ENCODE measurements at places on chromosomes 11 and 22.

DNA sequence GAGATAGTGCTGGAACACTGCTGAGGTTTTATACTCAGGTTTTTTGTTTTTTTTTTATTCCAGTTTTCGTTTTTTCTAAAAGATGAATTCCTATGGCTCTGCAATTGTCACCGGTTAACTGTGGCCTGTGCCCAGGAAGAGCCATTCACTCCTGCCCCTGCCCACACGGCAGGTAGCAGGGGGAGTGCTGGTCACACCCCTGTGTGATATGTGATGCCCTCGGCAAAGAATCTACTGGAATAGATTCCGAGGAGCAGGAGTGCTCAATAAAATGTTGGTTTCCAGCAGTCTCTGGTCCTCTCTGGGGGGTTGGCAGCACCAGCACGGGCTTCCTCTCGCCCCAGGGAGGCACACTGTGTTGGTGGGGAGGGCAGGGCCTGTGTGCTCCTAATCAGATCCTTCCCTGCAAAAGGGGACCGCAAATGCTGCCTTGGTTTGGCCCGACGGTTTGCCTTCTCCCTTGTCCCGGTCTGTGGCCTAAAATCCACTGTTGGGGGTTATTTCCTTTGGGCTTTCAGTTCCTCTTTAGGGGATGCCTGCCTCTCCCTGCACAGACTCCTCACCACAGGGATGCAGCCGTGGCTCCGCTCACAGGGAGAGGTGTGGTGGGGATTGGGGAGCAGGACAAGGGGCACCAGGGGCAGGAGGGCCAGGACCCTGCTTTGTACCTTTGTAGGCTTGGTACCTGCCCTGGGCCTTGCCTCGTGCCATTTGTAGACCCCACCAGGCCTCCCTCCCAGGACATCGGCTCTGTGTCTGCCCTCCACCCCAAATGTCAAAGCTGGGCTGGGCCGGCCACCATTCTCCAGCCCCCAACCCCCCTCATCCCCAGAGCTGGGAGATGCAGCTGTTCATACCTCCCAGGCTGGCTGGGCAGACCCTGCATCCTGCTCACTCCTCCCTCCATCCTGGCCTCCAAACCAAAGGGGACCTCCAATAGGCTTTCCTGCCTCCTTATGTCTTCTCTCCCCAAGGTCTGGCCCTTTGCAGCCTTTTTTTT is 13.5 kb downstream of the MCAT start:
- DNase-seq: no peak

DNA sequence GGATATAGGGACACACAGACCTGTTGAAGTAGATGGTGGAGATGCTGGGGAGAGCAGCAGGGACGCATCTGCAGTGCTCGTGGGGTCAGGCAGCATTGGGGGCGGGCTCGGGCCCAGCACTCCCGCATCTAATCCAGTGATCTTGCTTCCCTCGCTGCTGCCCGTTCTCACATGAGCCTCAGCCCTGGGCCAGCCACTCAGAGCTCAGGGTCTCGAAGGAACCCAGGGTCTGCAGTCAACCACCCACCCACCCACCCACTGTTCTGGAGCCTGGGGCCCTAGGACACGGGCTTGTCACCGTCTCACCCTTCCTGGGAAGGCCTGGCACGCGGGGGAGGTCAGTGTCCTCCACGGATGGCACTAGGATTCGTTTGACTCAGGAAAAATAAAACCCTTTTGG is 406.0 kb downstream of the TBC1D22A start:
- no peak for DNase-seq

- DNase-seq: no peak
Measured at GRCh38 chr22:33186816-33187215, 128.6 kb upstream of the SYN3 start.

DNA sequence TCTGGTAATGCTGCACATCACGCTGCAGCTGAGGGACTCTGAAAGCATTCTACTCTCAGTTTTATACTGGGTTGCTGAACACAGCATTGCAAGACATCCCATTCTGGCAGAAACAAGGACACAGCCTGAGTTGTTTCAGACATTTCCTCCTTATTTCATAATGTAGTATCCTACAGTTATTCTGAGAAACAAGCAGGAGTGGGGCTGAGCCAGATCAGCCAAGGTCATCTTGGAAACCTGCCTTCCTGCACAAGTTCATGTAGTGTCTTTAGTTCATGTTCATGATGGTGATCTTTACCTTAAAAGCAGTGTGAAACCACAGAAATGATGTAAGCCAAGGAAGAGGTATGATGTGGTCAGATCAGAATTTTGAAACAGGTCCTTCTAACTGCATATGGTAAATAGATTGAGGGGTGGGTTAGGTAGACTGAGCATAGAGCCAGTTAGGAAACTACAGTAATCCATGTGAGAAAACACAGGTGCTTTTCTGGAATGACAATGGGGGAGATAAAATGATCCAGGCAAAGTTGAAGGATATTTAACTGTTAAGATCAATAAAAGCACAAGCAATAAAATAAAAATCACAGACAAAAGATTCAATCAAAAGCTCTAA is 1686.8 kb downstream of the LRRC4C start:
- DNase-seq: no peak

DNA sequence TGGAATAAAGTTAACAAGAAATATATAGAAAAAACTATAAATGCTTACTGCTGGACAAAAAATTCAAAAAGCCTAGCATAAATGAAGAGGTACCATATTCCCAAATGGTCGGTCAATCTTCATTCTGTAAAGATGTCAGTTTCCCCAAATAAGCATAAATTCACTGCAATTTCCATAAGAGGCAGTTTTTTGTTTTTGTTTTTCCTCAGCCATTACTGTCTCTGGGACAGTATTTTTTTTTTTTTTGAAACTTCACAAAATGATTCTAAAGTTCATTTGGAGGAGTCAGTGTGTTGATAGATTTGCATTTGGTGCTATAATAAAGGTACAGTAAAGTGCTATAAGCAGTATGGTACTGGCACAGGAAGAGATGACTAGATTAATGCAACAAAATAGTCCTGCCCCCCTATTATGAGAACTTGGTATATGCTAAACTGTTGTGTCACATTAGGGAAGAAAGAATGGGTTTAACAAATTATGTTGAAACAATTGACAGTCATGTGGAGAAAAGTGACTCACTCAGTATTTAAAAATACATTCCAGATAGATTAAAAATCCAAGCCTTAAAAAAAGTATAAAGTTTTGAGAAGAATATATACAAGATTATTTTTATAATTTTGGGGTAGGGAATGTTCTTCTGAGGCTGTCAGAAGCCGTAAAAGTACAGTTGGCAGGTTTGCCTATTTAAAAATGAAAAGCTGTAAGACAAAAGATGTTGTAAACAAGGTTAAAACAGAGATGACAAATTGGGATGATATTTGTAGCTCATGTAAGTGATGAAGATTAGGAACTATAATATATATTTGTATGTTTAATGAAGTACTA is 2.6 kb upstream of the FTH1 start:
- no peak for DNase-seq

GRCh38 chr11:11984563-11984962 is 23.9 kb downstream of the DKK3 start:
- no peak for DNase-seq

DNA sequence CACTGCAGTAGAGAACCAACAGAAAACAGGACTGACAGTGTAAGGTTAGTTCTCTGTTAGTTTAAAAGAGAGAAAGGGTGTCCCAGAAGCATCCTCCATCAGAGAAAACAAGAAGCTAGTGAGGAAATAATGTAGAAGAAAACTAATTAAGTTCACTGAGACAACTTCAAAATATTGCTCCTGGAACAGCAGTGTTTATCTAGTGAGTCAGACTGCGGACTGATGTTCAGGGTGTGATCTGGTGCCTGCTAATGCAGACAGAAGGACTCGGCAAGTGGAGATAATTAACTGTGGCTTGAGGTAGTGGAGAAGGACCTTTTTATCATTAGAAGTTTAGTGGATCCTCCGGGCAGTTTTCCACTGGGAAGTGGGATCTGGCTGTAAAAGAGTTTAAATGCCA is 55.4 kb downstream of the CDON start:
- DNase-seq: no peak

GRCh38 chr11:65639623-65640482 is 2.0 kb downstream of the SIPA1 start:
- no peak for DNase-seq

GRCh38 chr22:20799449-20799848 is 25.5 kb downstream of the SERPIND1 start:
- no peak for DNase-seq

- DNase-seq: no peak
Measured at GRCh38 chr11:29306527-29306926, 710.3 kb downstream of the KCNA4 start.

GRCh38 chr11:107606141-107606540 is 15.2 kb downstream of the ELMOD1 start:
- no peak for DNase-seq

GRCh38 chr11:9825315-9825714 is 161.4 kb downstream of the SWAP70 start:
- no peak for DNase-seq

DNA sequence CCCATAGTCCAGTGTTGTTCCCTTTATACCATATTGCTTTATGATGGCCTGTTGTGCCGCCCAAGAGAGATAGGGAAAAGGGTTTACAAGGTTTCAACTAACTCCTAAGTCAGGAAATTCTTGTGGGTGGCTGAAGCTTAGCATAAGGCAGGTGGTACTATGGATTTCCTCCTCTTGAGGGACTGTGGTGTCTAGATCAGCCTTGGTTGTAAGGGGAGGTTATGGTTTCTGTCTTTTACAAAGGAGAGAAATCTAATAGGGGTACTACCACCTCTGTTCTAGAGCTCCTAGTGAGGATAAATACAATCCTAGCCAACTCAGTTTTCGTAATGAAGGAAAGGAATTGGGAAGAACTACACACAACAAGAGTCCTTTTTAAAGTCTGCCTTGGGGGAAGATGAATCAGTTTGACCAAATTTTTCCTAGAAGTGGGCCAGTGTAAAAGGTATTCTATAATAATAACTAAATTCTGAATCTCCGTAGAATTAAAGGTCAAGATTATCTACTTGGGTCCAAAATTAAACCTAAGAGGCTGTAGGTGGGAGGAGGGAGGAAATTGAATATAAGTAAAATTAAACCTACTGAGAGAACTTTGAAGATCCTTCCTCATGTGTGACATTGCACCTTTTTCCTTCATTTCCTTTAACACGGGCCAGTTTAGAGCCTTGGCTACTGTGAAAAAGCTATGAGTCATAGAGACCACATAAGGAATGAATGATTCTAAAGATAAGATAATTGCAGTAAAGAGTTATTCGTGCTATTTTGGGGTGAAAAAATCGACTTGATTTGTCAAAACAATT is 17.2 kb downstream of the DLAT start:
- DNase-seq: no peak

DNA sequence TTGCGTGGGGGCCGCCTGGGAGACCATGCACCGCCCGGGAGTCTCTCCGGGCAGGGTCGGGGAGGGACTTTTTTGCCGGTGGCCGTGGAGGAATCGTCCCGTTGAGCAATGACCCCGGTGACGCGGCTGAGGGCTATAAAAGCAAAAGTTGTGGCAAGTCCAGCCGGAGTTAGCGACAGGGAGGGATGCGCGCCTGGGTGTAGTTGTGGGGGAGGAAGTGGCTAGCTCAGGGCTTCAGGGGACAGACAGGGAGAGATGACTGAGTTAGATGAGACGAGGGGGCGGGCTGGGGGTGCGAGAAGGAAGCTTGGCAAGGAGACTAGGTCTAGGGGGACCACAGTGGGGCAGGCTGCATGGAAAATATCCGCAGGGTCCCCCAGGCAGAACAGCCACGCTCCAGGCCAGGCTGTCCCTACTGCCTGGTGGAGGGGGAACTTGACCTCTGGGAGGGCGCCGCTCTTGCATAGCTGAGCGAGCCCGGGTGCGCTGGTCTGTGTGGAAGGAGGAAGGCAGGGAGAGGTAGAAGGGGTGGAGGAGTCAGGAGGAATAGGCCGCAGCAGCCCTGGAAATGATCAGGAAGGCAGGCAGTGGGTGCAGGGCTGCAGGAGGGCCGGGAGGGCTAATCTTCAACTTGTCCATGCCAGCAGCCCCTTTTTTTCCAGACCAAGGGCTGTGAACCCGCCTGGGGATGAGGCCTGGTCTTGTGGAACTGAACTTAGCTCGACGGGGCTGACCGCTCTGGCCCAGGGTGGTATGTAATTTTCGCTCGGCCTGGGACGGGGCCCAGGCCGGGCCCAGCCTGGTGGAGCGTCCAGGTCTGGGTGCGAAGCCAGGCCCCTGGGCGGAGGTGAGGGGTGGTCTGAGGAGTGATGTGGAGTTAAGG is at the start of gene NEAT1:
Gene NEAT1 (plus strand): TSS at position 166 of the 883 bp plus-strand sequence.
- DNase-seq: peak; percentile 92

GRCh38 chr11:91790346-91791170 is 434.1 kb upstream of the FAT3 start:
- DNase-seq: no peak

DNA sequence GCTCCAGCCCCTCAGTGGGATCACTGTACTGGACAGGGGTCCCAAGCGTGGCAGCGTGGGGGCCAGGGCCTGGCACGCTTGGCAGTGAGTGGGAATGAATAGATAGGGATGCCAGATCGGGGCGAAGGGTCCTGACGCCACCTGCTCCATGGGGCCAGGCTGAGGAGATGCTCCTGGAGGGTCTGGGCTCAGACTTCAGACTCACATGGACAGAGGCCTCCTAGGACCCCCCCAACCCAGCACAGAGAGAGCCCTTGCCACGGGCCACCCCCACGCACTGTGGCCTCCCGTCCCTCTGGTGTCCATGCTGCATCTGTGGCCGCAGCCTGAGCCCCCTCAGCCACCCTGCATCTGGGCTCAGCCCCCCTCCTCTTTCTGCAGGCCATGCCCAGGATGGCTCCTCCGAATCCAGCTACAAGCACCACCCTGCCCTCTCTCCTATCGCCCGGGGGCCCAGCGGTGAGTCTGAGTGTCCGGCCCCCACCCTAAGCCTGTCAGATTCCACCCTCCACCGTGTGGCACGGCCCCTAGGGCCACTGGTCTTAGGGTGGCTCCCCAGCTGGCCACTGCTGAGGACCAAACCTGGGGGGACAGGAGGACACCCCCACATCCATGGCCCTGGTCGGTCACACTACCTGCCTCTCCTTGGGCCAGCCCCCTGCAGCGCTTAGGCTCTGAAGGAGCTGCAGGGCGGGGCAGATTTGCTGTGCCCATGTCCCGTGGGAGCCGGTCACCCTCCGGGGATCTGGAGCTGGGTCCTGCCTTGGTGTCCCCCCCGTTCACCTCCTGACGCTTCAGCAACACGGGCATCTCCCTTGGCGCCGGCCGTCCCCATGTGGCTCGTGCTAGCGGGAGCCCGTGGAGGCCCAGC is 2.7 kb downstream of the MUC5AC start:
- no peak for DNase-seq

DNA sequence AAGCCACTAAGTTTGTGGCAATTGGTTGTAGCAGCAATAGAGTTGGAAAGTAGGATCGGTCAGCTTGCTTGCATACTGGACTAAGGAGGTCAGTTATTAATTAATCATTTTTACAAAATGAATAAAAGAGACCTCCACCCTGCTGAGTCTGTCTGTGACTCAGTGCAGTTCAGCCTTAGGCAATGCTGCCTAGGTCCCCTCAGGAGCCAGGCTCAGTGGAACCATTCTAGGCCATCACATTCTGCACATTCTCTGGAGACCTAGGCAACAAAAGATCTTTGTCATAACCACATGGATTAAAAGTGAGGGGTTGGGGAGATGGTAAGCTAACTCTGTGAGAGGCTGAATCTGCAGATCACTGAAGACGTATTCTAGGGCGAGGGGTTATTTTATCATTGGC is 178.7 kb upstream of the CADM1 start:
- no peak for DNase-seq

All from stimulated activated CD4-positive, alpha-beta T cell treated with anti-CD3 and anti-CD28 coated beads, Interleukin-12 subunit alpha, Interleukin-12 subunit beta, amount 100 ng/mL, for 48 hours (primary cell).